Naive thymus-derived CD4-positive, alpha-beta T cell (primary cell): ENCODE measurements at places on chromosomes 16 and 17.

DNA sequence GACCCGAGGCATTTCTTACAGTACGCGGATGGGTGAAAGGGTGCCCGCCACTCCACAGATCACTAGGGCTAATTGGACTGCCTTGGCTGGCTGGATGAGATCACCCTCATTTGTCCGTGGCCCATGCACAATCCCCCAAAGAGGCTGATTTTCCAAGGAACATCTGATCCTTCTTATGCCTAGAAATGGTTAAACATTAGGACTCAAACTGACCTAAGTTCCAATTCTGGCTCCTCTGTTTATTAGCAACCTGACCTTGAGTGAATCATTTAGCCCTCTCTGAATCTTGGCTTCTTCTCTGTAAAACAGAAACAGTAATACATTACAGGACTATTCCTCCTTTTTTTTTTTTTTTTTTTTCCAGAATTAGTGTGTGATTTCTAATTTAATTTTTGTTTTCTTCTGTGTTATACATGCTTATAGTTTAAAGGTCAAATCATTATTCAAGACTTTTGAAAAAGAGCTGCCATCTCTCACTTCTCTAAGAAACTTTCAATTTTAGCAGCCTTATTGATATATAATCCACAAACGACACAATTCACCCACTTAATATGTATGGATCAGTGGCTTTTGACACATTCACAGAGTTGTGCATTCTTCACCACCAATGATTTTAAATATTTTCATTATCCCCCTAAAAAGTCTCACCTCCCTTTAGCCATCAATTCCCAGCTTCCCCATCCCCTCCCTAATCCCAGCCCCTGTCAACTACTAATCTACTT, 45.4 kb upstream of the TMEM132E start:
- no peak for DNase-seq
- H3K4me3 ChIP-seq: no peak overlapping the region
- no peaks in the 10 kb centered on the region for H3K27me3 ChIP-seq
- H3K36me3 ChIP-seq: no peaks in the 10 kb centered on the region
- no peak overlapping the region for H3K27ac ChIP-seq
- H3K4me1 ChIP-seq: no peaks in the 10 kb centered on the region

GRCh38 chr17:19238167-19238505, 970 bp downstream of the EPN2 start:
- H3K27me3 ChIP-seq: no peaks in the 10 kb centered on the region
- peak overlapping the region; percentile 63 for H3K4me3 ChIP-seq
- H3K27ac ChIP-seq: no peak overlapping the region

GRCh38 chr17:40427002-40427491, 9.4 kb upstream of the TOP2A start:
- H3K4me3 ChIP-seq: peak overlapping the region; percentile 31
- DNase-seq: peak; percentile 32
- H3K27ac ChIP-seq: no peak overlapping the region
- no peaks in the 10 kb centered on the region for H3K36me3 ChIP-seq
- no peaks in the 10 kb centered on the region for H3K27me3 ChIP-seq

DNA sequence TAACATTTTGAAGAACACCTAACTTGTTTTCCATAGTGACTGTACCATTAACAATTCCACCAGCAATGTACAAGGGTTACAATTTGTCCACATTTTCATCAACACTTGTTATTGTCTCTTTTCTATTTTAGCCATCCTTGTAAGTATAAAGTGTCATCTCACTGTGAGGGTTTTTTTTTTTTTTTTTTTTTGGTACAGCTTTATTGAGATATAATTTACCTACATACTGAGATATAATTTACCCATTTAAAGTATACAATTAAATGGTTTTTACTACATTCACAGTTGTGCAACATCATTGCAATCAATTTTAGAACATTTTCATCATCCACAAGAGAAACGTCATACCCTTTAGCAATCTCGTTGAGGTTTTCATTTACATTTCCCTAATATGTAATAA, 17.9 kb upstream of the TMIGD1 start:
- no peaks in the 10 kb centered on the region for H3K4me1 ChIP-seq
- H3K36me3 ChIP-seq: no peaks in the 10 kb centered on the region
- DNase-seq: no peak
- no peak overlapping the region for H3K27ac ChIP-seq
- H3K4me3 ChIP-seq: no peak overlapping the region

DNA sequence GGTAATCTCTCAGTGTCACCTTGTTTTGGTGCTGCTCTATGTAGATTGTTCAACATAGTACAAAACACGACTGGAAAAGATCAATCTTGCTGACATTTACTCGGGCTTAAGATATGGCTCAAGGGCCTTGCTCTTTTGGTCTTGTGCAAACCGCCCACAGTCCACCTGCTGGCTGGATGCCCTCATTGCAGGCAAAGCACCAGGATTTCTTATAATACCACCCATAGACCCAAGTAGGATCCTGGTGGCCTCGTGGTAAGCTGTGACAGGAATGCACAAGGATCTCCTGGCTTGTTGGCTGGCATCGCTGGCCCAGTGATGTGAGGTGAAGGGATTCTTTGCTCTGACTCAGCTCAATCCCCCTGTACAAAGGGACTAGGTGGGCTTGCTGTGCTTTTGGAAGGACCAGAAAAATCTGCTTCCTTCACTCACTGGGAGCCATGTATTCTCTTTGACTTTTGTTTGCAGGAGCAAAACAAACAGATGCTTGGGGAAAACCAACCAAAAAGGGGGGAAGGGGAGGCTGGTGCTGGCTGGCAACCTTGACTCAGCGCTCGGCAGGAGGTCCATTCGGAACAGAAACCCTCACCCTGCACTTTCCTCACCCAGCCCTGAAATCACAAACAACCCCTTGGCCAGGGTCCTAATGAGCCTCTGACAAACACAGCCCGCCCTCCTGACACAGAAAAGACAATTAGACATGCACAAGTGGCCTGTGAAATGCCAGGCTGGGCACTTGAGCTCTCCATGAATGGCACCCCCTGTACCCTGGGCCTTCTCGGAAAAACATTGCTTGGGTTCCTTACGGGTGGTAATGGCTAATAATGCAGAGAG, 36.6 kb upstream of the MED9 start:
- H3K4me3 ChIP-seq: no peak overlapping the region
- H3K27ac ChIP-seq: no peak overlapping the region
- H3K27me3 ChIP-seq: no peaks in the 10 kb centered on the region
- DNase-seq: peak; percentile 79
